ENCODE measurements at places on chromosomes 3 and 15.
A peak's percentile ranks its signal among the peaks of the same experiment; 100 is the strongest.

GRCh38 chr3:11564577-11565001 lies 79.1 kb downstream of the VGLL4 start:
- no peak for DNase-seq

- DNase-seq = no peak
Observed at GRCh38 chr3:140472306-140473020, 205.4 kb upstream of the TRIM42 start.

GRCh38 chr3:46462511-46462910 lies 2.2 kb downstream of the LTF start:
- no peak for DNase-seq

- DNase-seq = no peak
Observed at GRCh38 chr3:40452562-40452875, 4.6 kb upstream of the RPL14 start.

GRCh38 chr3:58329150-58329921 lies 3.4 kb upstream of the PXK start:
- DNase-seq = no peak

DNA sequence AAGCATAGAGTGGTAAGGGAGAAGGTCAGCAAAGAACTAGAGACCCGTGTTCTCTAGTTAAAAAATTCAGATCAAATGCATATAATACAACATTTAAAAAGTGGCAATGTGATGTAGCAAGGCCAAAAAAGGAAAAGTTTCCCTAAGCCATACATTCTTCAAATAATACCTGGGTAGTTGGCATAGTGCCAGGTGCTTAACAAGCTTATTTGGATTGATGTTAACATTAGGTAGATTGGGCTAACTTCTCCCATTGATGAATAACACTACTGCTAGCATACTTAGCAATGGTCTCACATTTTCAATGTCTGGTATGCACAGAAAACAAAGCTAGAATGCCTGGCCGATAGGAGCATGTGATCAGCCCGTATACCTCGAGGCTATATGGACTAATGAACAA lies 283.6 kb upstream of the RARB start:
- no peak for DNase-seq

GRCh38 chr3:45054196-45054857 lies 28.2 kb downstream of the CLEC3B start:
- DNase-seq = no peak

DNA sequence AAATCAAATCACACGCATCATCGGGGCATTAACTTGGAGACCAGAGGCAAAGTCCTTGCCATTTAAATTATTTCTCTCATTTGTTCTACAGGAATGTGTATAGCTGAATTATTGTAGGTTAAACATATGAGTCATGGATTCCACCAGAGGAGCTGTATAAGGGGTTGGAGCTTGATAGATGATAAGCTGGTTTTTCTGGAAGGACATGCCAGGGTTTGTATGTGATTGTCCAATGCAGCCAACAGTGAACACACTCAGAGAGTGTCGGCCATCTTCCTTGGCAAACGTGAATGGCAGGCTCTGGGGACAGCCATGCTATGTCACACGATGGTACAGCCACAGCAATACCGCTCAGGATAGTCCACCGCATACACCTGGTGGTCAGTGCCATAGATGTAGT lies 25.1 kb downstream of the SSUH2 start:
- DNase-seq = no peak

DNA sequence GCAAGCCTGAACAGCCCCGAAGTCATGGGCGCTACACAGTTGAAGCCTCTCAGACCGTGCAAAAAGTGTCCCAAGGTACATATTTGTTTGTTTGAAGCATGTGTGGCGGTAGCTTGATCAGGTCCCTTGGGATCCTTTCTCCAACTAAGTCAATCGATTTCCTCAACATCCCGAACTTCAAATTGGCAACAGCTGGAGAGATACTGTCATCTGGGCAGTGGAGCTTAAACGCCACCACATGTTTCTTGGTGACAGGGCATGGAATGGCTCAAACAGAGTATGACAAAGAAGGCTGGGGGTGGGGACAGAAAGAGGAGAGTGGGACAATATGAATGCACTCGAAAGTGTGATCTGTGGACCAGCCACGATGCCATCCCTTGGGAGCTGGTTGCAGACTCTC lies 84.9 kb upstream of the PSMD6 start:
- no peak for DNase-seq

- no peak for DNase-seq
Observed at GRCh38 chr15:81163961-81164800, 30.1 kb downstream of the CFAP161 start.

DNA sequence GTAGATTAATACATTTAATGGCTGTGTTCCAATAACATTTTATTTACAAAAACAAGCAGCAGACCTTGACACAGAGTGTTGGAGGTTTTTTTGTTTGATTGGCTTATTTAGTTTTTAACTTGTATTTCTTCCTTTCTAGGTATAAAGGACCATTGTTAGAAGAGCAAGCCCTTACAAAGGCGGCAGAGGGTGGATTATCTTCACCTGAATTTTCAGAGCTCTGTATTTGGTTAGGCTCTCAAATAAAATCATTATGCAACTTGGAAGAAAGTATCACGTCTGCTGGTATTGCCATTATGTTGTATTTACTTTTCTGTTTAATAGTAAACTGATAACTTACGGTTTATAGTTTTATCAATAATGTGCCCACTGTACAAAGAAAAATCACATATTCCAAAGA lies 10.0 kb downstream of the FAM98B start:
- no peak for DNase-seq

- DNase-seq = no peak
Observed at GRCh38 chr3:97967966-97968365, 4.3 kb downstream of the RIOX2 start.

GRCh38 chr3:194950906-194951628 lies 265.4 kb downstream of the FAM43A start:
- DNase-seq = no peak

DNA sequence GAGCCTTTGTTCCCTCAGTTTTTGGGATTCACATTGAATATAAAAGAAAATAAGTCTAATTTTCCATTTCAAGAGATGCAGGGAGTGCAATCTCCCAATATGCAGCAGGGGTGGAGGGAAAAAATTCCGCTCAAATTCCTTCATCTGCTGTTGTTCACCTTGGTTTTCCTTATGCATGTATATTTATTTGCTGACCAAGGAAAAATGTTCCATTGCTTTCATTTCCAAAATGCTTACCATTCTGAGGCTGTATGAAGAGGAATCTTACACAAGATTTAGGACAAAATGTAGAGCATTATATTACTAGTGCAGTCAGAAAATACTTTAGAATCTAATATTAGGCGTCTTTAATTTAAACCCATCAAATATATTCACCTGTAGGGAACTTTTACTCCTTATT lies 863.9 kb downstream of the EPHA3 start:
- DNase-seq = no peak

GRCh38 chr3:190378240-190378891 lies 9.6 kb upstream of the CLDN16 start:
- no peak for DNase-seq

DNA sequence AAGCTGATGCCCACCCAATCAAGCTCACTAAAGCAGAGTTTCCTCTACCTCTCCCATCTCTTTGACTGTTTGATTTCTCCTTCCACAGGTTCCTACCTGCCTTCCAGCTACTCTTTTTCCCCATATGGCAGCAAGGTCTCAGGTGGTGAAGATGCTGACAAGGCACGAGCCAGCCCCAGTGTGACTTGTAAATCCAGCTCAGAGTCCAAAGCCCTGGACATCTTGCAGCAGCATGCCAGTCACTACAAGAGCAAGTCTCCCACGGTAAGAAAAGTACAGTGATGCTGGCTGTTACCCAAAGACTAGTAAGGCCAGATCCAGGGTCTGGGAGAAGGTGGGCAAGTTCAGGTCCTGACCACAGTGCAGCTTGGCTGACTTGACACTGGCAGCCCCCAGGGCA lies 95.3 kb downstream of the RBPMS2 start:
- no peak for DNase-seq

DNA sequence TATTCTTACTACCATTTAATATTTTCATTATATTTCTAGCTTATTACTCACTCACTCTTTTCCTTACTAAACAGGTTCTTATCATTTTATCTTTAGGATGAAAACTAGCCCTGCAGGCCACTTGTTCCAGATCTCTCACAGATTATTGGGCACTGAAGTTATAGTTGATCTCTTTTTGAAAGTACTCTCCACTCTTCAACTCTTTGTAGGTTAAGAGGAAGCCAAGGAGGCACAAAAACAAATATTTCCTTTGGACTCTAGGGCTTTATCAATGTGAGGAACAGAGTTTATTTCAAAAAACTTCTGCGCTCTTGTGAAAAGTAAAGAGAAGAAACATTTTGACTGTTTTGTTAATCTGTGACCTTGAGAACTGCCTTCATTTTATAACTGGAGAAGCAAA lies 96.0 kb upstream of the NPHP3 start:
- no peak for DNase-seq

- DNase-seq = peak; percentile 6
Observed at GRCh38 chr3:124928333-124929202, 6.0 kb downstream of the MUC13 start.

- no peak for DNase-seq
Observed at GRCh38 chr3:184874709-184875644, 63.0 kb downstream of the VPS8 start.

GRCh38 chr3:12141350-12141749 lies 17.4 kb downstream of the TIMP4 start:
- DNase-seq = no peak

DNA sequence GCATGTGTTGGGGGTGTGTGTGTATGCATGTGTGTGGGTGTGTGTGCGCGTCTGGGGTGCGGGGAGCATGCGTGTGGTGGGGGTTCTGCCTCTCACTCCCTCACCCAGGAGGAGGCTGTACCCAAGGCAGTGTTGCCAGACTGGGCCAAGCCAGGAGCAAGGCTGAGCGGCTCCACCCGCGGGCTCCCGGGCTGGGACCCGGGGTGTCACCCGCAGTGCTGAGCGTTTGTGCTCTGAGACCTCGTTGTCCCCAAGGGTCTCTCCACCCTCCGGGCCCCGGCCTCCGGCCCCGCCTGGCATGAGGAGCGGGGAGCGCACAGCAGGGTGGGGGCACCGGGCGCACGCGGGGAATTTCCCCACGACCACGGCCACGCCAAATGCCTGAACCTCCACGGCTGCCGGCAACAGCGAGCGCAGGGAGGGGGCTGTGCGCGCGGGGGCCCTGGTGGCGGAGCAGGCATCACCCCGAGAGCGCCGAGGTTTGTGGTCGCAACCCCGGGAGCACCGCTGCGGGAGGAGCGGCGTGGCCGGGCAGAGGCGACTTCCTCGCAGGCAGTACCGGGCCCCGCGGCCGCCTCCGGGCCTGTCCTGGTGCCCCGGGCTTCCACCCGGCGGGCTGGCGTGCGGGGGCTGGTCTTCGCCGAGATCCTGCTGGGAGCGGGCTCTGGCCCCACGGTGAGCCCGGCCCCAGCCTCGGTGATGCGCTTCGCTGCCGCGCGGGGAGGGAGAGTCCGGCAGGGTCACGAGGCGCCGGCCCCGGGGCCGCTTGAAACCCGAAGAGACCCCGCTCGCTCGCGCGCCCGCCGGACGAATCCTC lies 7.4 kb upstream of the OCA2 start:
- DNase-seq = no peak

DNA sequence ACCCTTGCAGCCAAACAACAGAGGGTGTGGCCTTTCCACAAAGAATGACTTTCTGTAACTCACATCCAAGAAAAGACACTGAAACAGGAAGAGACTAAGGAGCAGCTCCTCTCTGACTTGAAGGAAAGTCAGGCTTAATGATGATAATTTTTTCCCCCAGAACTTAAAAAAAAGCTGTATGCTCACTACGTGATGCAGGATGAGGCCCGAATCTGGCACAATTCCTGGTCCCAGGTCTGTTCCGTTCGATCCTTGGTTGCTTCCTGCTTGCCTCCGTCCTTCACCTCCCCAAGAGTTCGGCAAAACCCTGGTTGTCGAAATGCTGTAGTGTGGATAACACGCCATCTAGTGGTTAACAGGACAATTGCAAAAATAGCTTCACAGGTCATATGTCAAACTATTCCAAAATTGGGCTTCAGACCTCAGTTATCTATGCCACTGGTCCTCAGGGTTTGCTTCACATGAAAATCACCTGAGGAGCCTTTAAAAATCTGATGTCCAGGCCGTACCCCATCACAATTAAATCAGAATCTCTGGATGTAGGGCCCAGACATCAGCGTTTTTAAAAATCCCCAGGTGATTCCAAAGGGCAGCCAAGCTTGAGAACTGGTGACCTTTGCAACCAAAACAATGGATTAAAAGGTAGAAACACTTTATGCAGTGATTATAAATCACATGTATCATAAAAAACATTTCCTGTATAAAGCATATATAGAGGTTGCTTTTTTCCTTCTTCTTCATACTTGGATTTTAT lies 28.1 kb upstream of the SYNM start:
- DNase-seq = peak; percentile 5

GRCh38 chr15:31285772-31286261 lies 40.8 kb upstream of the KLF13 start:
- no peak for DNase-seq

DNA sequence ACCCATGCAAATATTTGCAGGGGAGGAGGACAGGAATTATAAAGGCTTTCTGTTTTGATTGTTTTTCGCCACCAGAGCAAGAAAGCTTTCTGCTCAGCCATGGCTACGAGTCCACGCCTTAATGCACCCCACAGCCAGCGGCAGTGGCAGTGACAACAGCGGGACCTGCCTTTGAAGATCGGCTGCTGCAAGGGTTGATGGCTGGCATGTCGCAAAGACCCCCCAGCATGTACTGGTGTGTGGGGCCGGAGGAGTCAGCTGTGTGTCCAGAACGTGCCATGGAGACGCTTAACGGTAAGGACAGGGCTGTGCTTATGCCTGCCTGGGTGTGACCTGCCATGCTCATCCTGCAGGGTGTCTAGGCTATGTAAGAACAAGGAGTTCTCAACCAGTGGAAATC lies 5.3 kb downstream of the LRRK1 start:
- DNase-seq = no peak

GRCh38 chr3:46712191-46713049 lies 5.2 kb downstream of the PRSS50 start:
- DNase-seq = no peak

- DNase-seq = no peak
Observed at GRCh38 chr3:127779747-127780146, 42.6 kb downstream of the MGLL start.

- no peak for DNase-seq
Observed at GRCh38 chr3:12891985-12892839, 50.8 kb upstream of the RPL32 start.

DNA sequence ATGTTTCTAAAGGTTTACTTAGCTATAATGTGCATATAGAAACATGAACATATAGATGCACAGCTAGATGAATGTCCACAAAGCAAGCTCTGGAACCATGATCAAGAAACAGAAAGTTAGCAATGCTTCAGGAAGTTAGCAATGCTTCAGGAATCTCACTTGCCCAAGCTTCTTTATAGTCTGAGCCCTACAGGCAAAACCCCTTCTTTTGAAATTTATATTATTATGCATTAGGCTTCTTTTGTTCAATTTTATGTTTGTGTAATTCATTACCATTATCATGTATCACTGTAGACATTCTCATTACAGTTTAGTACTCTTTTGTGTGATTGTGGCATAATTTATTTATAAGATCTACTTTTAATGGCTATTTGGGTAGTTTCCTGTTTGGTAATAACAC lies 286.4 kb upstream of the BCHE start:
- no peak for DNase-seq

- DNase-seq = no peak
Observed at GRCh38 chr3:60189304-60189703, 1061.9 kb downstream of the FHIT start.

- no peak for DNase-seq
Observed at GRCh38 chr15:68991723-68992122, 22.8 kb upstream of the NOX5 start.

All from stimulated activated CD8-positive, alpha-beta memory T cell treated with anti-CD3 and anti-CD28 coated beads, Interleukin-15, amount 100 ng/mL, for 48 hours (primary cell).